Esophagus squamous epithelium (tissue), 5 donors: ENCODE measurements at places on chromosomes 6 and 20.

- no peak for DNase-seq
Measured at GRCh38 chr6:15408758-15409157, 162.9 kb downstream of the JARID2 start.

DNA sequence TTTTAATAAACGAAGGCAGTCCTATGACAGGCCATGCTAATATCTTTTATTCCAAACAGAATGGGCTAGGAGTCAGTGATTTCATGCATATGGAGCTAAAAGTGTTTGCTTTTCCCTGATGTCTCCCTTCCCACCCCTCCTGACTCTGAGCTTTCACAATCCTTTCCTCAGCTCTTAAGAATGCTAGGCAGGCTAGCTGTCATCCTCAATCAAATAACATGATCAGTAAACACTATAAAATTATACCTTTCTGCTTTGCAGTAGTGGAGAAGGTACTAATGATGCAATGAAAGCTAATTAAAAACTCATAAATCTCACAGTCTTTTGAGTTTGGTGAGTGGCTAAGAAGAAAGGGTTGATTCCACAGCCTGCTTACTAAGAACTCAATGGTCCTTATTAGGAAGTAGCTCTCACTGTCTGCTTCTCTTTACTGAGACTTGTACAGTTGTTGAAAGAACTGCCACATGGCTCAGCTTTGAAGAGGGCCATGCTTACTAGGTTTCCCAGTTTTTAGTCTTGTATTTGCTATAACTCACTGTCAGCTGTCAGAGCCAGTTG, 250.9 kb upstream of the JAG1 start:
- DNase-seq, result no peak

DNA sequence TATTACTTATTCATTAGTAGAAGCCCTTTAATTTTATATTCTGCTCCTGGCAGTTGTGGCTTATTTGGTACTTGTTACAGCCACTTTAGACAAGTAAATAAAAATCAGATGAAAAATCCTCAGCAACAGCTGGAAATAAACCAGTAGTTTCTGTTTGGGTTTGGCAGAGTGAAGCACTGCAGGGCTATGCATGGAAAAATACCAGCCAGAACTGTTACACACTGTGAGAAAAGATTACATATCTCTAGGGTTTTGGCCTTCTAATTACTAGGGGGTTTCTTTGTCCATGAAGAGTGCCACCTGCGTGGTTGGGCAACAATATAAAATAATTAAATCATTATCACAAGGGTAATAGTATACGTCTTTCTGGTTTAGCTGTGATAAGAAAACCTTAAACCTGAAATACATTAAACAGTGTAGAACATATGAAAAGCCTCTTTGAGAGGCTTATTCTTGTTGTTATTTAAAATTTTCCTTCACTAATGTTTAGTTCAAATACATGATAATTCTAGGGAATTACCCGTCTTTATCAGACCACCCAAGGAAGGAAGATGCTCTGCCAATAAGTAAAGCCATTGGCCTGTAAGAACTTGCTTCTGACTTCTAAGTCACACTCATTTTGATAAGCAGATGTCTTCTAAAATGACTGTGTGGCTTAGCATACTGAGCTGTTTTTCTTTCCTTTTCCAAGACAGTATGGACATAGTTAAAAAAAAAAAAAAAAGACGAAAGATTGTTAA, 320.0 kb upstream of the FLRT3 start:
- no peak for DNase-seq

DNA sequence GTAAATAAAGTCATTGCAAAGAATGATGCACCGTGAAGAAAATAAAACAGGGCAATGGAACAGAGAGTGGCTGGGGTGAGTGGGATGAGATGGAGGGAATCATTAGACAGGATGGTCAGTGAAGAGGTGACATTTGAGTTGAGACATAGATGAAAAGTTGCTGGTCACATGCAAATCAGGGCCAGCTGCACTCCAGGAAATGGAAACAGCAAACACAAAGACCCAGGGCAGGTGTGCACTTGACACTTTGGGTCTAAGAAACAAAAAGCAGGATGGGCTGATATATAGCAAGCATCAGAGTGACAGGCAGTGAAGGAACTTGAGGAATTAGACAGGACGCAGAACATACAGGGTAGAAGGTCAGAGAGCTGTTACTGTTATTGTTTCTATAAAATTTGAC, 171.5 kb upstream of the RIPOR2 start:
- DNase-seq, result no peak

GRCh38 chr6:111832833-111833418, 40.3 kb downstream of the FYN start:
- DNase-seq, result no peak

- no peak for DNase-seq
Measured at GRCh38 chr20:25750220-25750764, 53.6 kb upstream of the ZNF337 start.

DNA sequence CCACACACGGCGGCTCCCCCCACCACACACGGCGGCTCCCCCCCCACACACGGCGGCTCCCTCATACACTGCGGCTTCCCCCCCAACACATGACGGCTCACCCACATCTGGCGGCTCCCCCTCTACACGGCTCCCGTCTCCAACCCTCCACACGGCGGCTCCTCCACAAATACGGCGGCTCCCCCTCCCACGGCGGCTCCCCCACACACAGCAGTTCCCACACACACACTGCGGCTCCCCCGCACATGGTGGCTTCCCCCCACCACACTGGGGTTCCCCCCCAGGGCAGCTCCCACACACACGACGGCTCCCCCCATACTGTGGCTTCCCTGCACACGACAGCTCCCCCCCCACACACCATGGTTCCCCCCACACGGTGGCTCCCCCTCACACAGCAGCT, 98.0 kb downstream of the TTLL2 start:
- DNase-seq, result no peak

DNA sequence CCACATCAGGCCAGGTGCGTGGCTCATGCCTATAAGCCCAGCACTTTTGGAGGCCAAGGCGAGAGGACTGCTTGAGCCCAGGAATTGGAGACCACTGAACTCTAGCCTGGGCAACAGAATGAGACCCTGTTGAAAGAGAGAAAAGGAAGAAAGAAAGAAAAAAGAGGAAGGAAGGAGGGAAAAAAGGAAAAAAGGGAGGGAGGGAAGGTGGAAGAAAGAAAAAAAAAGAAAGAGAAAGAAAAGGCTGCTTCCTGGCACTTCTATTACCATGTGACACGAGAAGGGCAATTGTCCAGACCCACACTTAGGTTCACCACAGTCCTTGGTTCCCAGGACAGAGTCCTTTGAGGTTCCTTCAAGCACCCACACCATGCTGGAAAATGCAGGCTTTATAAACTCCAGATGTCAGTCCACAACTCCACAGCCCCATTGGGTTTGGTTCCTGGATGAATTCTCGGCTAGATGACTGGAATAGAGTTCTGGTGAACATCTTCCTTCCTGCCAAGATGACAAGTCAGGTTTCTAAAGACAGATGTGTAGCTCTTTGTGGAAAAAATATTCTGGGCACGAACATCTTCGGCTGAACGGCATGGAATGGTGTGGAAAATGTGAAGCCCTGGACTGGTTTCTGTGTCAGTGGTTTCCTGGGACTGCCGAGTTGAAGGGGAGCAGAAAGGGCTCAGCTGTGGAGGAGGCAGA, 32.5 kb downstream of the NT5E start:
- DNase-seq, result no peak

DNA sequence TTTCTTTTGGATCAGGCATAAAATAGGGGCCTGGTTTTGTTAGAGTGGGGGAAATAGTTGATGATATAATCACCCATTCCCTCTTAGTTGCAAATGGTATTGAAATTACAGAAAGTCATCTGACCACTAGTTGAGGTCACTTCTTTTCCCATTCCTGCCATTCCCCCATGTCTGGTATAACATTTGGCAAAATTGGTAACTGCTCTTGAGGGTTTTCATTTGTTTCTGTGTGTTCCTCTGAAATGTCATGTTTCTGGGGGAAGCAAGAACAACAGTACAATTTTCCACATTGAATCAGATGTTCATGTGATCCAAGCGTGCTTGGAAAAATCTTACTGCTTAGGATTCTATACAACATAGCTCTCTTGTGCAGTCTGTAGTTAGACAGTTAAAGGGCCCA, 7.3 kb downstream of the AIG1 start:
- no peak for DNase-seq

- DNase-seq, result no peak
Measured at GRCh38 chr6:139327038-139327437, 35.2 kb upstream of the TXLNB start.

- no peak for DNase-seq
Measured at GRCh38 chr6:49555951-49556350, 5.5 kb downstream of the C6orf141 start.

DNA sequence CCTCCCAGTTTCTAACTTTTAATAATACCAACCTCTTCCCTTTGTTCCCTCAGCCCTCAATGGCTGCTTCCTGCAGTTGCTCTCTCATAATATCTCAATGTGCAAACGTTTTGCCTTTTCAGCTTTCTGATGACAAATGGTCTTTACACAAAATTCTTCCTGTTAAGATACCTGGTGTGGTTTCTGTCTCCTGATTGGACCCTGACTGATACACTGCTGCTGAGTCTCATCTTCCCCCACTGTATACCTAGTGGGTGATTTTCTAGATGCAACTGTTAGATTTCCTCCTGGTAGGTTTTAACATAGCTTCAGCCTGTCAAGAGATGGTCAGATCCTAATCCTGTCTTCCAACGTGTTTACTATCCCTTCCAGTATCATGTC, 147.9 kb upstream of the TOP1 start:
- DNase-seq, result no peak

DNA sequence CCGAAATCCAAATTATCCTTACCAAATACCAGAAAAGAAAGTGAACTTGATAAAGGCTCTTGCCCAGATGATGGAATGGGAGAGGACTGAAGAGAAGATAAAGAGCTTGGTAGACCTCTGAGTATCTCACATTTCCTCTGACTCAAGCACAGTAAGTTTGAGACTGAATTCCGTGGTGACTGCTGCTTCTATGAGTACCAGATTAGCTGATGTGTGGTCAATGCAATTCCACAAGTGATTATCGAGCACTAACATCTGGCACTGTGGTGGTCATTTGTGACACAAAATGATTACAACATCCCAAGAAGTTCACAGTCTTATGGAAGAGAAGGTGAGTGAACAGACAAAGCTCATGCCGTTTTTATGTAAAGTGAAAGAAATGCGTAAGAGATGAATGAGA, 2.6 kb upstream of the RPS6KA2 start:
- DNase-seq, result no peak

- no peak for DNase-seq
Measured at GRCh38 chr20:63360850-63361518, at the start of gene CHRNA4. TSS of gene CHRNA4 (minus strand) at chr20:63361349. CDS start at chr20:63361165, 184 bp downstream.

- peak; percentile 7 for DNase-seq
Measured at GRCh38 chr6:53484476-53485280, 60.2 kb downstream of the GCLC start.

- no peak for DNase-seq
Measured at GRCh38 chr6:123524781-123525180, 112.0 kb downstream of the TRDN start.

DNA sequence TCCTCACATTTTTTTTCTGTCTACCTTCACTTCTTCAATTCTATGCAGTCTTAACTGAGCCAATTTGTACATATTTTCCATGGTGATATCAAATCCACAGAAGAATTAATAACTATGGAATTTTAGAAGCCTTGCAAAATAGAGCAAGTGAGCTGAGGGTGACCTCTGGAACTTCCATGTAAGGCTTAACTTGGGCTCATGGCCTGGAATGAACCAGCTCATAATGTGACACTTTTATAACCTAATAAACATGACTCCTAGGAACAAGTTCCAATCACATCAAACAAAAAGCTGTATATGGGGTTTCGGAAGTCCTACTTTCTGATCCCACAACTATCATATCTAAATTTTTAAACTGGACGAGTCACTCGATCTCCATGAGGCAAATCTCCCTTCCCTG, 232.4 kb downstream of the FOXA2 start:
- no peak for DNase-seq

GRCh38 chr6:129893640-129894039, 32.5 kb upstream of the TMEM244 start:
- DNase-seq, result no peak

- DNase-seq, result no peak
Measured at GRCh38 chr6:10451394-10451793, 36.5 kb upstream of the TFAP2A start.

DNA sequence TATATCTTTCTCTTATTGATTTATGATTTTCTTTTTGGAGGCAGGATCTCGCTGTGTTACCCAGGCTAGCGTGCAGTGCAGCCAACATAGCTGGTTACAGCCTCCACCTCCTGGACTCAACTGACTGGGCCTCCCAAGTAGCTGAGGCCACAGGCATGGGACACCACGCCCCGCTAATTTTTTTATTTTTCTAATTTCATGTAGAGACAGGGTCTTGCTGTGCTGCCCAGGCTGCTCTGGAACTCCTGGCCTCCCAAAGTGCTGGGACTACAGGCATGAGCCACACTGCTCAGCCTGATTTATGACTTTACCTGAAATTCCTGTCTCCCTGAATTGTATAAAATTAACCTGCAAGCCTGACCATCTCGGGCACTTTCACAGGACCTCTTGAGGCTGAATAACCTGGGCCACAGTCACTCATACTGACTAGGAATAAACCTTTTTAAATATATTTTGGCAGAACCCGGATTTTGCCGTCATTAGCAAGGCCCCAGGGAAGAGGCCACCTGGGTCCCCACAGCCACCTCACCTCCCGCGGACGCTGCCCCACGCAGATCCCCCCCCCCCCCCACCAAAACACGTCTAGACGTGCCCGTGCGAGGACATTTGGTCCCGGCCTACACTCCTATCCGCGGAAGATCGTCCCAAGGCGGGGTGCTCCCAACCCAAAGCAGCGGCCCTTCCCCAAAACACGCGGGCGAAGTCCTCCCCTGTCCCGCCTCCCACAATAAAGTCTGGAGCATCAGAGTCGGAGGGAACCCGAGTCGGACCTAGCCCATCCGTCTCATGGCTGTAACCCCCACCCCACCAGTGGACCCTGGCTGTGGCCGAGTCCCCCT, 902 bp downstream of the ZNF337 start:
- DNase-seq, result no peak

- no peak for DNase-seq
Measured at GRCh38 chr6:25027221-25027916, 91.6 kb upstream of the RIPOR2 start.

GRCh38 chr6:43951063-43951755, 176.0 kb downstream of the MRPL14 start:
- no peak for DNase-seq

DNA sequence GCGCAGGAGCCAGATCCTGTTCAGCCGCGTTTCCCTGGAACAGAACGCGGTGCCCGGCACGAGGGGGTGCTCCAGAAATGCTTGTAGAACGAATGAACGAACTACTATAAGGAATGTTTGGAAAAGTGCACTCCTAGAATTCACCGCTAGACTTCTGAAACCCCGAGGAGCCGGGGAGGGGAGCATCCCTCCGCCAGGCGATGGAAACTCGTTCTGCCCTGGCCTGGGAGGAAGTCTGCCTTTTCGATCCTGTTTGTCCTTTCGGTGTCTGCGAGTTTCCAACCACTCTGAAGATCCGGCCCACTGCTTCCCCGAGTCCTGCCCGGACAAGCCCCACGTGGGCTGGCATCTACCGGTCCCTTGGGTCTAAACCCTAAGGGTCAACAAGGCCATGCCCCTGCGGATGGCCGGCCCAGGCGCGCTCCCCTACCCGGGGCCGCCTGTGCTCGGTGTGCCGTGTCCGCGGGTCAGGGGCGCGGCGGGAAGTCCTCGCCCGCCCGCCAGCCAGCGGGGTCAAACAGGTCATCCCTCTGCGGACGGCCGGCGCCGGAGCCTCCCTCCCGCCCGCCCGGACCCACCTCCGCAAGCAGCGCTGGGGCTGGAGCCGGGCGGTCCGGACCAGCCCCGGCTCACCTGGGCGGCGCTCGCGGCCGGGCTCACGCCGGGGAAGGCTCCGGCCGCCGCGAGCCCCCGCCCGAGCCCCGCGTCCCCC, 526 bp downstream of the SULF2 start:
- no peak for DNase-seq
